Caco-2 (cell line): ENCODE measurements at places on chromosomes 2 and 18. TPM values are rescaled to one million over a fixed set of nuclear protein-coding genes. Genes with fewer than 3 reads are reported as not detected.
A peak's percentile ranks its signal among the peaks of the same experiment; 100 is the strongest.

SCYGR4 gene
- not detected in 2 replicates for total RNA-seq

- peak; percentile 13 for DNase-seq
- H3K36me3 ChIP-seq, result no peaks in the 10 kb centered on the region
- no peak overlapping the region for H3K27ac ChIP-seq
- H3K4me1 ChIP-seq, result no peaks in the 10 kb centered on the region
Observed at GRCh38 chr2:79750321-79750720, 237.5 kb downstream of the CTNNA2 start.

DNA sequence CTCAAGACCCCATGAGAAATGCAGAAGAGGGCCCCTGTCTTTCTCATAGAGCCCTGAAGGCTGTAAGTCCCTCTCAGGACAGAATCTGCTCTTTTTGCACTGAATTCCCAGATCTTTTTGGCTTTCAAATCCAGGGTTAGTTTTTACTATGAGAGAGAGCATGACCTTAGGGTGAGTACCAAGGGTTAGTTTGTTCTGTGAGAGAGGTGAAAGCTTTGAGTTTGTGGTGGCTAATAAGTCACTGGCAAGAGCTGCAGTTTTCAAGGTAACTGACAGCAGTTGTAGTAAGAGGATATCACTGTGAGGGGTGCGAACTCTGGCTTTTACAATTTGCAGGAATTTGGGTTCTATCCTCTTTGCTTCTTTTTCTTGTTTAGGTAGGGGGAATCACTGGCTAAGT lies 248.4 kb upstream of the KCNH7 start:
- no peak for DNase-seq
- H3K27ac ChIP-seq, result no peak overlapping the region
- H3K27me3 ChIP-seq, result no peaks in the 10 kb centered on the region
- no peaks in the 10 kb centered on the region for H3K36me3 ChIP-seq
- no peak overlapping the region for H3K4me3 ChIP-seq

- peaks cover 25% of the 10 kb centered on the region for H3K4me1 ChIP-seq
- no peaks in the 10 kb centered on the region for H3K27me3 ChIP-seq
- H3K27ac ChIP-seq, result no peak overlapping the region
- DNase-seq, result no peak
Observed at GRCh38 chr2:205752296-205752820, 70.1 kb downstream of the NRP2 start.

CPS1 gene
- total RNA-seq, result 0.84 and 1.2 TPM in 2 replicates
